ENCODE measurements at places on chromosomes 7 and 10.

DNA sequence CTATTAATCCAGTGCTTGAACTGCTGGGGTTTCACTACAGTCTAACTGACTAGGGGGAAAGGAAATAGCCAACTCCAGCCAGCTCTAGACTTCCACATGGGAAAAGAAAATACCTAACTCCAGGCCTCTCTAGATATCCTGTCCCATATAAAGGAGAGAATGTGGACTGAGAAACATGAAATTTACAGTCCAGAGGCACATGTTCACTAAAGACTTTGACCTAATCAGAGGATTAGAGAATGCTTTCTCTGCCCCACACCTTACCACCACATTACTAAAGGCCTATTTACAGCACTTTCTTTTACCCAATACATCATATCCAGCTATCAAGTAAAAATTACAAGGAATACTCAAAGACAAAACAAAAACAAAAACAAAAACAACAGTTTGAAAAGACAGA lies 164.2 kb downstream of the PCLO start:
- DNase-seq = no peak

- no peak for DNase-seq
Observed at GRCh38 chr10:87559392-87559791, 54.7 kb downstream of the MINPP1 start.

GRCh38 chr7:25656581-25657026 lies 428.3 kb upstream of the NPVF start:
- DNase-seq = no peak

GRCh38 chr7:5636446-5636835 lies 145.0 kb downstream of the RNF216 start:
- no peak for DNase-seq

DNA sequence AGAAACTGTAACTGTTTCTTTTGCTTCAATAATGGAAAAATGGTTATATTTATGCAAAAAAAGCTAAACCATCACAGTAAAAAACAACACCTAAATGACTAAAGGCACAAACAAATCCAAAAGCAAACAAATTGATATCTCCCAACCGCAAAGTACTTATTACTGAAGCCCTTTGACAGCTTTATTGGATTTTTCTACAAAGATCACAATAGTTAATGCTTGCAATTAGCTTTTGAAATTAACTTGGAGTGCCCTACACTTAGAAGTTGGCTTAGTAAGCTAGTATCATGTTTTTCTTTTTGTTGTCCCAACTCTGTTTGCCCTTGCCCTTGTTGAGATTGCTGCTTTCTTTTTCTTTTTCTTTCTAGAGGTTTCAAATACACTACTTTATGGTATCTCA lies 257.5 kb downstream of the INHBA start:
- no peak for DNase-seq

GRCh38 chr7:5699467-5700384 lies 81.7 kb downstream of the RNF216 start:
- peak; percentile 93 for DNase-seq

DNA sequence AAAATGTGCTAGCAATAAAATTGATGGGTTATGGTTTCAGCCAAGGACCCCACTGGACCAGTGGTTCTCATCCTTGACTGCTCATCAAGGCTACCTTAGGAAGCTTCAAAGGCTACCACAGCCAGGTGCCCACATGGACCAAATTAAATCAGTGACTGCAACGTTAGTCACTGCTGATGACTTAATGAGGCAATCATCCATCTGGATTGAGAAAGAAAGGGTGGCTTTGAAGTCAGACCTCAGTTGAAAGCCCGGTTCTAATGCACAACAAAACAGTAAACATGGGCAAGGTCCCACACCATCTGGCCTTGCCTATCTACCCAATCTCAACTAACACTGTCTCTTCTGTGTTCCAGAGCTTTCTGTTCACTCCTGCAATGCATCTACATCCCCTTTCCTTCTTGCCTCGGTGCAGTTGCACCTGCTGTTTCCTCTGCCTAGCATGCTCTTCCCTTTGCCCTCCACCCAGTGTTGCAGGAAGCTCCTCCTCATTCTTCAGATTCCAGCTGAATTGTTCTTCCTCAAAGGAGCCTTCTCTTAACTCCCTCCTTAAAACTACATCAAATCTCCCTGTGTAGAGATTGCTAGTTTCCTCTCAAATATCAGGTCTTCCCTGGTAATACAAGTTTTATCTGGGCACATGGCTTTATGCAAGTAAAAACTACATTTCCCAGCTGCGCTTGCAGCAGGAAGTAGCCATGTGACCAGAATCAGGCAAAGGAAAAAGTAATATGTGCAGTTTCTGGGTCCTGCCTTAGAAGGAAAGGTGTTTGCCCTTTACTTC lies 10.3 kb upstream of the KCNK18 start:
- no peak for DNase-seq

- peak; percentile 16 for DNase-seq
Observed at GRCh38 chr10:28432210-28432676, 100.7 kb upstream of the WAC start.

DNA sequence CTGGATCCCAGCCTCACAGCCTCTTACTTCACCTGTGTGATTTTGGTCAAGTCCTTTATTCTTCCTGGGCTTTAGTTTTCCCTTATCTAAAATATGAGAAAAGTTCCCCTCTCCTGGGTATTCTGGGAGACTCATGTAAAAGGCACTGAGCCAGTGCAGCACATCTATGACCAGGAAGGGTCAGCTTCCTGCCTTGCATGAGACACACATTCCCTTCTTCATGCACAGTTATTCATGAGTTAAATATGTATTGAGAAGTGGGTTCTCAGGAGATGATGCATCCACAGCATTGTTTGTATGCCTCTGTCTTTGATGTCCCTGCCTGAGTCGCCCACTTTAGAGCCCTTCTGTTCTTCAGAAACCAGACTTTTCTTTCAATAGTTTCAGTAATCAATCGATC lies 33.3 kb downstream of the EGFR start:
- no peak for DNase-seq

GRCh38 chr7:17651341-17651740 lies 289.0 kb downstream of the SNX13 start:
- DNase-seq = no peak

Data from activated CD8-positive, alpha-beta T cell treated with anti-CD3 and anti-CD28 coated beads for 36 hours (primary cell).